Transverse colon (tissue), 4 donors: ENCODE measurements at places on chromosomes 7 and 10.

DNA sequence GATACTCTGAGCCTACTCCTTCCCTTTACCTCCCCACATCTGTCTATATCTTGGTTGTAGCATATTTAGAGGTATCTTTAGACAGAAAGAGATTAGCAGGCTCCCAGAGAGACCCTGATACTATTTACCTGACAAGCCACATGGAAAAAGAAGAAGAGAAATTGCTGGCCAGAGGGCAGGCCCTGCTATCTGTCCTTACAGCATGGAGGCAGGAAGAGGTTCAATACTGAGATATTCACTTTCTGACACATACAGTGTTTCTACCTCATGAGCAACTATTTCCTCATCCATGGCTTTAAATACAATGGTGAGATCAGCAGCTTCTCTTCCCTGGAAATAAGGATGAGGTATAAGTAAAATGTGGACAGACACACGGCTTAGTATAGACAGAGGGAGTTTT, 33.9 kb upstream of the TSPAN13 start:
- H3K36me3 ChIP-seq = no peaks in the 10 kb centered on the region
- H3K4me1 ChIP-seq = peaks cover 10% of the 10 kb centered on the region
- DNase-seq = no peak

DNA sequence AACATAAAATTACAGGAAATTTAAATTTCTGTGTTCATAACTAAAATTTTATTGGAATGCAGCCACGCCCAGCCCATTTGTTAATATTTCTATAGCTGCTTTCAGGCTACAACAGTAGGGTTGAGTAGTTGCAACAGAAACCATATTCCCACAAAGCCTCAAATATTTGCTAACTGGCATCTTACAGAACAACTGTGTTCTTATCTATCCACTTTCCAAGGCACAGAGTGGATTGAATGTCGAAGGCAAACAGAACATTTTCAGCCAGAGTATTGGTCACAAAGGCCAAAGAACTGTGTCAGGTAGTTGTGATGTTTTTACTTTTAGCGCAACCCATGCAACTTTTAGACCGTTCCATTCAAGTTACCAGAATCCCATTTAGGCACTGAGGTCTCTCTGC, 51.1 kb upstream of the OPN4 start:
- H3K27me3 ChIP-seq = no peaks in the 10 kb centered on the region
- no peak overlapping the region for H3K4me3 ChIP-seq
- DNase-seq = no peak
- H3K36me3 ChIP-seq = no peaks in the 10 kb centered on the region
- H3K27ac ChIP-seq = no peak overlapping the region

DNA sequence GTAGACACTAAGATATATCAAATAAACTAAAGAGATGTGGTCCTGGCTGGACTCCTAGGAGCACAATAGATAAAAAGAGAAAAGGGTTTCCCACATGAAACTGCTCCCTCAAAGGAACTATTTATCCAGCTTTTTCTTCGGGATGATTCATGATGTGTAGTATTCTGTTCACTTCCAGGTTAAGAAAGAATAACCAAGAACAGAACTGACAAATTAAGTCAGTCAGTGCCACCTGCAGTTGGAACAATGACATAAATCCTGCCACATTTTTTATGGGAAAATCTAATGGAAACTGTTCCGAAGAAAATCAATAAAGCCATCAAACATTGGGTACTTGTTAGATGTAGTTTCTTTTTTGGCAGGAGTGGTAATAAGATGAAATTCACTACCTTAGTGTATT, 87.1 kb downstream of the POLR1F start:
- no peak overlapping the region for H3K4me3 ChIP-seq
- no peaks in the 10 kb centered on the region for H3K4me1 ChIP-seq
- H3K36me3 ChIP-seq = no peaks in the 10 kb centered on the region
- no peak overlapping the region for H3K27ac ChIP-seq
- DNase-seq = no peak
- no peaks in the 10 kb centered on the region for H3K27me3 ChIP-seq

DNA sequence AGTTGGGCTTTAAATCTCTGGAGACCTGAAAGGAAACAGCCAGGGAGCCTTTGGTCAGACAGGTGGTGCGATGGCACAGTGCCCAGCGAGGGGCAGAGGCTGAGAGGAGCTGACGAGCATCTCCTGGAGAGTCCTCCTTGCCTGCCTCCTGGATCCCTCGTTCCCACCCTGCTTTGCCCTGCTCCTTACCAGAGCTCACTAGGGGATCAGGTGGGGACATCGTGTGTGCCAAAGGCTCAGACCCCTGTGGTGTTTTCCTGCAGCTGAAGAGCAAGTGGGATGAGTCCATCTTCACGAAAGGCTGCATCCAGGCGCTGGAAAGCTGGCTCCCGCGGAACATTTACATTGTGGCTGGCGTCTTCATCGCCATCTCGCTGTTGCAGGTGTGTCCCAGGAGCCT, 21.8 kb upstream of the SH2D4B start:
- no peaks in the 10 kb centered on the region for H3K27me3 ChIP-seq
- H3K27ac ChIP-seq = no peak overlapping the region
- no peaks in the 10 kb centered on the region for H3K36me3 ChIP-seq
- H3K4me1 ChIP-seq = no peaks in the 10 kb centered on the region
- H3K4me3 ChIP-seq = no peak overlapping the region

DNA sequence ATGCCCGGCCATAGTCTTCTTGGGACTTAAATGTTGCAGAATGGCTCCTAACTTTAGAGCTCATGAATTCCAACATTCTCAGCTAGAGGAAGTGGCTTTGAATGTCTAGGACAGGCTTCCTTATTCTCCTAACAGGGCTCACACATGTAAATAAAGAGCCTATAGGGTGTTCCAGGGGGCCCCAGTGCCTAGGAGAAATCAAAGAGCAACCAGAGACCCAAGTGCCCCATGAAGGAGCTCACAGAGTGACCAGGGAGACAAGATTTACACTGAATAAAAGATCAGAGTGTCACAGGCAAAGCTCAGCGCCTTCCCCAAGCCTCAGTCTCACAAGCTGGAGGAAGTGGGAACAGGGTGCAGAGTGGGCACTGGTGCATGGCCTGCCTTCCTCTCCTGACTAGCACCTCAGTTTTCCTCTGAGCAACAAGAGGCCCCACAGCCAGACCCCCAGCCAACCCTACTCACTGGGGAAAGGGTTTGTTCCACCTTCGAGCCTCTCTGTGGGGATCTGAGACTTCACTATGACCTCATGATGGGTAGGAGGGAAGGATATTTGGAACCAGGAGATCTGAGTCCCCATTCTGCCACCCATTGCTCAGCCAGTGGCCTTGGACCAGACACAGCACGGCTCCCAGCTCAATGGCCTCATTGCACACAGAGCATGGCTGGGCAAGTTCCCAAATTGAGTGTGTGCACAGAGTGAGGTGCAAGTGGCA, 16.0 kb downstream of the TMEM273 start:
- peaks cover 4% of the 10 kb centered on the region for H3K4me1 ChIP-seq
- no peaks in the 10 kb centered on the region for H3K27me3 ChIP-seq
- no peak overlapping the region for H3K27ac ChIP-seq
- H3K36me3 ChIP-seq = no peaks in the 10 kb centered on the region
